ENCODE measurements at places on chromosomes 12 and 14.

- no peak for DNase-seq
Measured at GRCh38 chr12:98360401-98360800, 155.0 kb upstream of the TMPO start.

DNA sequence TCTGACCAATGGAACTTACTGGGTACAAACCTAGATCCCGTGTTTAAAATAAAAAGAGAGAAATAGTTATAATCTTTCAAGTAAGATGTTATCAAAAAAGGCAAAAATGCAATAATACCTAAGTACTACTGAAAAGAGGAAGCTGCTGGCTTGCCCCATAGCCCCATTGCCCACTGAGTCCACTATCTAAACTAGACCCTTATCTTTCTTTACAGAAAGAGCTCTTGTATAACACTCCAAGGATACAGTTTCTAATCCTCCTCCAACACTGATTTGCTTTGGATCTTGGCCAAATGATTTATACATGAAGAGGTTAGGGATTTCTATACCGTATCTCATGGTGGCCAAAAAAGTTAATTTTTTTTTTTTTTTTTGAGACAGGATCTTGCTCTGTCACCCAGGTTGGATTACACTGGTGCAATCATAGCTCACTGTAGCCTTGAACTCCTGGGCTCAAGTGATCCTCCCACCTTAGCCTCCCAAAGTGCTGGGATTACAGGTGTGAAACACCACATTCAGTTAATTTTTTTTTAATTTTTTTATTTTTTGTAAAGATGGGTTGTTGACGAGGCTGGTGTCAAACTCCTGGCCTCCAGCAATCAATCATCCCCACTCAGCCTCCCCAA lies 2.6 kb downstream of the GXYLT1 start:
- DNase-seq = no peak

DNA sequence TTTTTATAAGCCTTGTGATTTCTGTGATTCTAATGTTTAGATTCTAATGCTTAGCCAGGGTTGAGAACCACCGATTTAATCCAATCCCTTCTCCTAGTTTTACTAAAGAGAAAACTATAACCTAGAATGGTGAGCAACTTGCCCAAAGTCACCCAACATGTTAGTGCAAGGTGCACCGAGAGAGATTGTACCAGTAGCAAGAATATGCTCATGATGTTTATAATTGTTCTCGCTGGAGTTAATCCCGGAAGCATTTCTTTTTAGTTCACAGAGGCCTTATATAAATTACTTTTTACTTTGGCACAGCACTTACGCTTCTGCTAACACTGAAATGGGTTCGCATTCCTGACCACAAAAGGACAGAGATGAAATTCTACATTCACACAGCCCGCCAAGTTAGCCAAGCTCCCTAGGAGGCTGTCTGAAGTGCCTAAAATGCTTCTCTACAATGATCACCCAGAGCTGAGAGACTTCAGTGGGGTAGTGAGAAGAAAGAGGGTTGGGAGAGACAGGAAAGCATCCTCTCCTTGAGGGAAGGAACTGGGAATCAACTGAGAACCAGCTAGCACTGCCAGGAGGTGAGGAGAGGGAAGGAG lies 579 bp upstream of the BLOC1S1 start:
- no peak for DNase-seq

- no peak for DNase-seq
Measured at GRCh38 chr12:98332642-98333041, 182.7 kb upstream of the TMPO start.

DNA sequence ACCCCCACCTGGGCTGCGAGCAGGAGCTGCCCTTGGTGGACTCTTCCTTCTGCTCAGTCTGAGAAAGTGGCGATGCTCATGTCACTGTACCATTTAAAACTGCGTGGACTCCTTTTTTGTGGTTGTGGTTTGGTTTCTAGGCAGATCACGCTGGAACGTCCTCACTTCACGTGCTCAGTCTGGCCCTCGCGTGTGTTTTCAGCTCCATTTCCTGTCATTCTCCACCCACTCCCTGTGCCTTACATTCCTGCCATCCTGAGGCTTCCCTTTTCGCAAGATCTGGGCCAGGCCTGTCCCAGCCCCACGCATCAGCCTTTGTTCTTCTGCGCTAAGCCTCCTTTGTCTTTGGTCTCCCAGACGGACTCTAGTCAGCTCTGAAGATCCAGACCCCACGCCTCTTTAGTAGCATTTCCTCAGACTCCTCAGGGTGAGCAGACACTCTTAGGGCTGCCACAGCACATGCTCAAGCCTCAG lies 105.4 kb downstream of the FBXL14 start:
- no peak for DNase-seq

- no peak for DNase-seq
Measured at GRCh38 chr14:99566390-99567354, 37.3 kb downstream of the CCDC85C start.

DNA sequence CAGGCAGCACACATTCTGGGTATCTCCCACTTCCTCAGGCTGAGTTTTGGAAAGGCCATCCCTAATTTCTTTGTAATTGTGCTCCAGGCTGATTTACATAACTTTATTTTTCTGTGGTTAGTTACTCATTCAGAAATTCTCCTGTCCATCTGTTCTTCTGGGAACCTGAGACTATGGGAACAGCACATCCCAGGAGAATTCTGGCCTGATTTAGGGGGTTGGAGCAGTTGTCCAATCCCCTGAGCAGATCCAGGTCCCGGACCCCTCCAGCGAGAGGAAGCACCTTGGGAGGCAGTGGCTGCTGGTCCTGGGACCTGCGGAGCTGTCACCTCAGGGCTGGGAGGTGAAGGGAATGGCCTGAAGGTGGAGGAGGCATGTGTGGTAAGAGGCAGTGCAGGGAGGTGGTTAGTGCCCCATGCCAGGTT lies 40.4 kb downstream of the TSPAN9 start:
- DNase-seq = no peak

- DNase-seq = no peak
Measured at GRCh38 chr12:2563709-2564108, 231.1 kb upstream of the FKBP4 start.

GRCh38 chr14:30362369-30363218 lies 196.4 kb upstream of the G2E3 start:
- no peak for DNase-seq

GRCh38 chr12:1611803-1612572 lies 17.0 kb upstream of the WNT5B start:
- no peak for DNase-seq

- peak; percentile 49 for DNase-seq
Measured at GRCh38 chr12:57899010-57899662, 42.2 kb upstream of the ATP23 start.

GRCh38 chr12:68267892-68268396 lies 14.5 kb upstream of the IL22 start:
- no peak for DNase-seq

- no peak for DNase-seq
Measured at GRCh38 chr14:33420051-33420627, 481.5 kb downstream of the NPAS3 start.

- no peak for DNase-seq
Measured at GRCh38 chr12:50642035-50642451, 121.9 kb upstream of the ATF1 start.

- DNase-seq = no peak
Measured at GRCh38 chr14:105097794-105098127, 32.5 kb upstream of the GPR132 start.

- DNase-seq = no peak
Measured at GRCh38 chr14:89455412-89455811, 38.4 kb upstream of the FOXN3 start.
